ENCODE measurements at places on chromosomes 11 and 22. TPM values are rescaled to one million over a fixed set of nuclear protein-coding genes. Genes with fewer than 3 reads are reported as not detected.

DNA sequence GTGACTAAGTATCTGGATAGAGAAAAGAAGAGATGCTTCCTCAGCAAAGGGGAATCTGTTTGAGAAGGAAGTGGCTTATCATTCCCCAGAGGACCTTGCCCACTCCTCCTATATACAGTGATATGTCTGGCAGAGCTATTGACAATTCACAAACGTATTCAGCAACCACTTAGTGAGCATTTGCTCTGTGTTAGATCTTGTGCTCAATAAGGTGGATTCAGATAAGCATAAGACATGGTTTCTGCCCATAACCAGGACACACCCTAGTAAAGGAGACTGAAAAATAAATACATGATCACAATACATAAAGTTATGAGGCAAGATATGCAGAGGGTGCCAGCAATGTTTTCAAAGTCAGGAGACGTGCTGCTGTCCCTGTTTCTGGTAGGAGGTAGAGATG, 1.4 kb downstream of the TMEM9B start:
- DNase-seq, result no peak

The C22orf31 gene
- total RNA-seq, result not detected

- DNase-seq, result no peak
Observed at GRCh38 chr11:113715882-113716625, 9.9 kb upstream of the TMPRSS5 start.

The MS4A7 gene
- not detected for total RNA-seq

GRCh38 chr11:109132539-109132938, 289.5 kb upstream of the C11orf87 start:
- DNase-seq, result no peak

GRCh38 chr11:19984048-19984742, 176.1 kb downstream of the DBX1 start:
- no peak for DNase-seq

- DNase-seq, result no peak
Observed at GRCh38 chr11:54930930-54931329, 224.3 kb downstream of the OR4A5 start.

DNA sequence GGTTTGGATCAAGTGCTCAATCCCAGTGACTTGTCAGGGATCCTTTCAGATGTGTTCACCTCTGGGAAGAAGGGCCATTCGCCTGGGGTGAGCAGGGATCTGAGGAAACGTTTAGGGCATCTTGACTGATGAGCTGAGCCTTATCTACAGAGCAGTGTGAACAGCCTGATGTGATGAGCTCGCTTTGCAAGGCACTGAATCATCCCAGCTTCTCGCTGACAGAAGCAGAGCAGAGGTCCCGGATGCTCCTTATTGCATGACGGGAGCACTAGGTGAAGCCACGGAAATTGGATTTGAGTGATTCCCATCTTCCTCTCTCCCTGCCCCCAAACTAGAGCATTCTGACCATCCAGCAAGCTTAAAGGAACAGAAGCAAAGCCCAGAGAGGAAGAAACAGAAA, 46.5 kb downstream of the SEZ6L start:
- no peak for DNase-seq

DNA sequence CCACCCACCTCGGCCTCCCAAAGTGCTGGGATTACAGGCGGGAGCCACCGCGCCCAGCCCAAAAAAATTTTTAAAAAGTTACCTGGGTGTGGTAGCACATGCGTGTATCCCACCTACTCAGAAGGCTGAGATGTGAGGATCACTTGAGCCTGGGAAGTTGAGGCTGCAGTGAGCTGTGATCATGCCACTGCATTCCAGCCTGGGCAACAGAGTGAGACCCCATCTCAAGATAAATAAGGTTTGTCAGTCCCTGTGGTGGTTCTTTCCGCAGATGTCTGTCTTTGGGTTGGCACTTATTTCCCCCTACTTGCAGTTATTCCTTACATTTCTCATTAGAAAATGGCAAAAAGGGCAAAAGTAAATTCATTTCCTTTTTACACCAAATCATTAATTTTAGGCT, 8.0 kb downstream of the MARK2 start:
- no peak for DNase-seq

The APOL5 gene
- total RNA-seq, result not detected

The IL10RA gene
- not detected for total RNA-seq

GRCh38 chr11:74001822-74002286, 7.0 kb downstream of the UCP3 start:
- no peak for DNase-seq

GRCh38 chr11:70078095-70078780, at the start of gene ANO1:
ANO1 (plus strand) TSS chr11:70078317; CDS start chr11:70078607, 290 bp downstream.
- peak; percentile 58 for DNase-seq

DNA sequence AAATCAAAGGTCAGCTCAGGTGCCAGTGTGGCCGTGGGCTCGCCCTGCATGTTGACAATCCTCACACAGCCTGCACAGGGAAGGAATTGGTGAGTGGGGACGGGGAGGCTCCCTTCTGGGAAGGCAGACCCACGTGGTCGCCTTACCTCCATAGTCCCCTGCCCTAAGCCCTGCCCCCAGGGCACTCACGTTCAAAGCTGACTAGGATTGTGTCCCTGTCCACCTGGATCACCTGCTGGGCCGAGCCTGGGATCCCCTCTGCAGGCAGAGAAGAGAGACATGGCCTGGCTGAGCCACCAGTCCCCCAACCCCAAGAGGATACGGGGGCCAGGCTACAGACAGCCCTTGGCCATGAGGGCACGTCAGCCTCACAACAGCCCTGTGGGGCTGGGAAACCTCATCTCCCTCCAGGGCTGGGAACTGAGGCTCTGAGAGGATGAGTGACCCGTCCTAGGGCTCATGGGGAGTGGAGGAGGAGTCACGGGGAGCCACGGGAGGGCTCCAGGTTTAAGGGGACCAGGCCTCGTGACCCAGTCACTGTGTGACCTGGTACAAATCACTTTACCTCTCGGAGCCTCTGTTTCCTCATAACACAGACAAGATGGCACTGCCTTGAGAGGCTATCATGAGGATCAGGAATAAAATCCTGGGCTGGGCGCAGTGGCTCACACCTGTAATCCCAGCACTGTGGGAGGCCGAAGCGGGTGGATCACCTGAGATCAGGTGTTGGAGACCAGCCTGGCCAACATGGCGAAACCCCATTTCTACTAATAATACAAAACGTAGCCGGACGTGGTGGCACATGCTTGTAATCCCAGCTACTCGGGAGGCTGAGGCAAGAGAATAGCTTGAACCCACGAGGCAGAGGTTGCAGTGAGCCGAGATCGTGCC, 12.1 kb upstream of the SF1 start:
- no peak for DNase-seq

The IMMP1L gene
- total RNA-seq, result 95.2 TPM

DNA sequence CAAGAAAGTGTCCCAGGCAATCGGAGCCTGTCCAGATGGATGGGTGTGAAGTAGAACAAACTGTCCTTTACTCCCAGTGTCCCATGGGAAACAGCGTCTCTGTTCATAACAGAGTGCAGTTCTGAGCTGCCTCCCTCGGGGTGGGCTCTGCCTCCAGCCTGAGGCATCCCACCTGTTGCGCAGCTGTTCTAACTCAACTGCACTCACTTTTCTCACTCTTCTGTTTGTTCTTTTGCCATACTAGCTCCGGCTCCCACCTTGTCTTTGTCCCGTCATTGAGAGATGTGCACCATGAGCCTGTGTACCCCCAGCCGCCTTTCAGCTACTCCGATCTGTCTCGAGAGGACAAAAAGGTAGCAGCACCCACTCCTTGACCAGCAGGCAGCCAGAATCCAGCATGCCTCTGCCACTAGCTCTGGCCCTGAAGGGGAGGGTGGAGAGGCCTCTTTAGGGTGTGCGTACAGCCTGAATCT, 20.7 kb upstream of the CDC42EP2 start:
- no peak for DNase-seq

The GDPD4 gene
- not detected for total RNA-seq

DNA sequence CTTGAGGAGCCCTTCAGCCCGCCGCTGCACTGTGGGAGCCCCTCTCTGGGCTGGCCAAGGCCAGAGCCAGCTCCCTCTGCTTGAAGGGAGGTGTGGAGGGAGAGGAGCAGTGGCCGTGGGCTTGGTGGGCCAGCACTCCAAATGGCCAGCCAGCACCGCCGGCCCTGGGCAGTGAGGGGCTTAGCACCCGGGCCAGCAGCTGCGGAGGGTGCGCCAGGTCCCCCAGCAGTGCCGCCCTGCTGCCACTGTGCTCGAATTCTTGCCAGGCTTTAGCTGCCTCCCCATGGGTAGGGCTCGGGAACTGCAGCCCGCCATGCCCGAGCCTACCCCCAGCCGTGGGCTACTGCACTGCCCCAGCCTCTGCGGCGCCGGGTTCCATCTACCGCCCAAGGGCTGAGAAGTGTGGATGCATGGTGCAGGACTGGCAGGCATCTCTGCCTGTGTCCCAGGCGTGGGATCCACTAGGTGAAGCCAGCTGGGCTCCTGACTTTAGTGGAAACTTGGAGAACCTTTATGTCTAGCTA, 82.7 kb downstream of the KCNA4 start:
- no peak for DNase-seq

GRCh38 chr11:104118105-104118744, 45.7 kb downstream of the PDGFD start:
- DNase-seq, result no peak

The NCR3LG1 gene
- 0.74 TPM for total RNA-seq

GRCh38 chr11:12420040-12420439, 42.7 kb downstream of the PARVA start:
- no peak for DNase-seq

- no peak for DNase-seq
Observed at GRCh38 chr11:68677432-68677831, 6.9 kb upstream of the GAL start.

- DNase-seq, result peak; percentile 70
Observed at GRCh38 chr11:106957030-106957482, 61.2 kb downstream of the GUCY1A2 start.

GRCh38 chr11:34203377-34203871, 98.0 kb downstream of the NAT10 start:
- no peak for DNase-seq

The TSKU gene
- 22.8 TPM for total RNA-seq

DNA sequence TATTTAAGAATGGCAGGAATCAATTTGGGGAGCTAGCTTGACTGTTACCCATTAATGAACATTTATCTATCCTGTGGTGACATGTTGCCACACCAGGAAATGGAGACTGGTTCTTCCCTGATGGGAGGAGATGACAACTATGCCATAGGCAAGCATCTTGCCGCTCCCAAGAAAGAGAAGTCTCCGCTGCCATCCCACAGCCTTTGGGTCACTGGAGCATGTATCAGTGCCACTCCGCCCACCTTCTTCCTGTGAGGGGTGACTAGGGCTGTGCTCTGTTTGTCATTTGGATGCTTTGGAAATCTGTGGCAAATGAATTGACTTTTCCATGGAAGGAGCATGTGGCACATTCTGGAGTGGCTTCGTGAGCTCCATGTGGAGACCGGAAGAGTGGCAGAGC, 6.5 kb downstream of the STIP1 start:
- no peak for DNase-seq

DNA sequence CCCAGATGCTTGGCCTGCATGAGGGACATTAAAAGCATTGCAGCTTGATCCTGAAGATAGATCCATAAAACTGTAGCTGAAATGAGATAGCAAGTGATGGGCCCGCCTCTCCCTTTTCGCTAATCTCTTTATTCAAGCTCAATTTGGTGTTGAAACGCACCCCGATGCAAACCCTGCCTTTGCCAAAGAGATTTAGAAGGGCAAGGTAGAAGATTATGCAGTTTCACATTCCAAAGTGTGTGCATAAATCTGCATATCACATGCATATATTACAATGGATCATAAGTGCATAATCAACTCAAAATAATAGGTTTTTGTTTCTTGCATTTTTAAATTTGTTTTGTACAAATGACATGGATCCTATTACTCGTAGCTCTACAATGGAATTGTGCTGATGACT, 80.1 kb upstream of the SHANK2 start:
- no peak for DNase-seq

DNA sequence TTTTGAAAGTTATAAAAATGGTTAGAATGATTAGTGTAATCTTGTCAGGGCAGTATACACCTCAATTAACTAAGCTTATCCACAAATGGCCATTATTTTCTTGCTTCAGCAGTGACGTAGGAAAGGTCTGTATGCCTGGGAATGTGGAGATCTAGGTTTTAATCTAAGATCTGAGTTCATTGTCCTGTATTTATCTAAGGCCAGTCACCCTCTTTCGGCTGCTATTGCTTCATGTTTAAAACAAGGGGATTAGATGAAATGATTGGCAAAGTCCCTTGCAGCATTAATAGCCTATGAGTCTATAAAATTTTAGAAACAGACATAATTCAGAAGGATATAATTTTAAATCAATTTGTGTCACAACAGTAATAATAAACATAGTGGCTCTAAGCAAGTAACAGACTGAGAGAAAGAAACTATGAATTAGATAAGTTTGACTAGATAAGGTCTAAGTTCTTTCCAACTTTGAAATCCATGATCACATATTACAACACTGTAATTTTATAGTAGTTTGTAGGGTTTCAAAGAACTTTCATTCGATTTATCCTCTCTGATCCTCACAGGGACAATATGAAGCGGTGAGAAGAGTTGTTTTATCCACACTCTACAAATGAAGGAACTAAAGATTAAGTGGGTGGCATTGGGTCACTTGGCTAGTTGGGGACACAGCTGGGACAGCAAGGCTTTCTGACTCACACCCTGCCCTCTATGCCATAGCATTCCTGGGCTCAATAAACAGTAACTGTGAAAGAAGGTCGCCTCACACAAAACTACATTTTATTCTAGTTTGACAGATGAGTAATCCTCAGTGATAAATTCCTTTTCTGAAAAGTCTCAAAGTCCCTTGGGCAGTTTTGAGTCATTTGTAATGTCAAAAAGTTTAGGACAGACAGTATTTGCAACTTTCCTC, 60.6 kb upstream of the RDX start:
- no peak for DNase-seq

The APOBEC3B gene
- not detected for total RNA-seq

DNA sequence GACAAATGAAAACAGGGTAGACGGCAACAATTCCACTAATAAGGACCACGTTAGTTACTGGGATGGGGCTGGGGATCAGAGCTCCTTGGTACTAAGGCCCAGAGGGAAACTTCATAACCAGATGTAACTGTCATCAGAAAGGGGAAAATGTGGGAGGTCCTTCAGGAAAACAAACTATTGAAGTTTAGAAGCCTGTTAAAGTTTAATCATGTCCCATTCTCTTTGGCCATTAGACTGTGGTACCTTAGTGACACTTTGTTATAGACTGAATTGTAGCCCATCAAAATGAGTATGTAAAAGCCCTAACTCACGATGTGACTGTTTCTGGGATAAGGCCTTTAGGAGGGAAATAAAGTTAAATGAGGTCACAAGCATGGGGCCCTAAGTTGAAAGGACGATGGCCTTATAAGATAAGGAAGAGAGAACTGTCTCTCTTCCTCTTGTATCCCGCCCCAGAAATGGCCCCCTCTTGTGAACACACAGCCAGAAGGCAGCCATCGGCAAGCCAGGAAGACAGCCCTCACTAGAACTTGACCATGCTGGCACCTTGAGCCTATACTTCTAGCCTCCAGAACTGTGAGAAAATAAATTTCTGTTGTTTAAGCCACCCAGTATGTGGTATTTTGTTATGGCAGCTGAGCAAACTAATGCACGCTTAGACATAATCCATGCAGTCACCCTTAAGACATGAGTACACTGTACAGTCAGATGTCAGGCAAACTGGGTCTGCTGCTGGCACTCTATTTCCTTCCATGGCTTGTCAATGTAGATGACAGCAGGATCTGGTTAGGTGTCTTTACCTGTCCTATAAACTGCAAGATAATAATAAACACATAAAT, 26.9 kb upstream of the USP47 start:
- DNase-seq, result no peak

Measured in neural progenitor cell (in vitro differentiated cells).